Uterus (tissue), 4 donors: ENCODE measurements at places on chromosomes 2 and 18. TPM values are rescaled to one million over a fixed set of nuclear protein-coding genes. Genes with fewer than 3 reads are reported as not detected.

C2orf49 gene
- 10.2 TPM for total RNA-seq

CD8B2 gene
- 0.07 TPM for total RNA-seq

DNA sequence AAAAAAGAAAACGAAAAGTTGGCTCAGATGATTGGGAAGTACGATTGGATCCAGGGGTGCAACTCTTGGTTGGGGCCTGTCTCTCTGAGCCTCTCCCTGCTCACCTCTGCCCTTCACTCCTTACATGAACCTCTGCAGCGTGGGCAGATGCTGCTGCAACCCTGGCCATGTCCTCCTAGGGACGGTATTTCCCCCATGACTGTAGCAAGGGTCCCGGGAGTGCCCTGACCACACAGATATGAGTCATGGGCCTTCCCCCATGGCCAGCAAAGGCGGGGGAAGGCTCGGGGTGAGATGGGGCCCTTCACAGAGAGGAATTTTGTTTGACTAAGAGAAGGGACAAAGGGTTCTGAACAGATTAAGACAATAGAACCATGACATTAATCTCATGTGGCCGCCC is 129.0 kb downstream of the NCK2 start:
- DNase-seq, result no peak

GRCh38 chr2:176997074-176997791 is 215.4 kb upstream of the HNRNPA3 start:
- DNase-seq, result no peak

GRCh38 chr2:237980751-237981150 is 13.9 kb downstream of the UBE2F start:
- no peak for DNase-seq

GRCh38 chr2:59888015-59888414 is 665.4 kb downstream of the BCL11A start:
- DNase-seq, result no peak
